ENCODE measurements at places on chromosomes 1 and 21. TPM values are rescaled to one million over a fixed set of nuclear protein-coding genes. Genes with fewer than 3 reads are reported as not detected.

GRCh38 chr1:38328278-38329035, 281.9 kb upstream of the POU3F1 start:
- H3K27me3 ChIP-seq, result no peaks in the 10 kb centered on the region
- H3K4me3 ChIP-seq, result no peak overlapping the region
- H3K4me1 ChIP-seq, result no peaks in the 10 kb centered on the region
- no peak overlapping the region for H3K27ac ChIP-seq
- H3K36me3 ChIP-seq, result no peaks in the 10 kb centered on the region

DNA sequence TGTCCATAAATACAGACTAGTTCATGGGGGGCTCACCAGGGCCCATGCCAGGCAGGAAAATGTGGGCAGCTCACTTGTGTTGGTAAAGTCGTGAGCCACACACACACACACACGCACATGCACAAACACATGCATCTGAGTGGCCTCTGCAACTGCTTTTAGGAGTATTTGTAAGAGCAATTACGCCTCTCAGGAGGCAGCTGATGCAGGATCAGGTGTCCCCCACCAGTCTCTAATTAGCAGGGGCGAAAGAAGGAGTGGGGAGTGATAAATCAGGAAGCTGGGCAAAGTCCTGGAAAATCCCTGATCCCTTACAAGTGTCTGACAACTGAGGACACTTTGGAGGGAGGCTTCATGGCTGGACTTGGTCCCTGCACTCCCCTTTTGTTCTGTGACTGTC, 5.7 kb upstream of the IVL start:
- no peaks in the 10 kb centered on the region for H3K27me3 ChIP-seq
- no peak overlapping the region for H3K27ac ChIP-seq
- no peaks in the 10 kb centered on the region for H3K4me1 ChIP-seq
- H3K4me3 ChIP-seq, result no peak overlapping the region

FCRL6 gene
- total RNA-seq, result not detected

DNA sequence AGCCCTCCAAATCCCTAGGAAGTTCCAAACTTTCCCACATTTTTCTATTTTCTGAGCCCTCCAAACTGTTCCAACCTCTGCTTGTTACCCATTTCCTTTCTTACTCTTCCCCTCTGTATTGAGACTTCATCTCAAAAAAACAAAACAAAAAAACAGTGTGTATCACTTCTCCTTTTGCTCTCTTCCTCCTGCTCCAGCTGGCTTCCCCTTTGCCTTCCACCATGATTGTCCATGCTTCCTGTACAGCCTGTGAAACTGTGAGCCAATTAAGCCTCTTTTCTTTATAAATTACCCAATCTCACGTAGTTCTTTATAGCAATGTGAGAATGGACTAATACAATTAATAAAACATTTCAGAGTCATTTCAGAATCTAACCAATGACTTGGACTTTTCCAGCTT, 69.6 kb upstream of the KRTAP19-8 start:
- H3K27me3 ChIP-seq, result no peaks in the 10 kb centered on the region
- H3K27ac ChIP-seq, result no peak overlapping the region
- H3K4me1 ChIP-seq, result peaks cover 5% of the 10 kb centered on the region
- no peaks in the 10 kb centered on the region for H3K36me3 ChIP-seq
- no peak for DNase-seq

- H3K4me3 ChIP-seq, result no peak overlapping the region
- H3K27me3 ChIP-seq, result no peaks in the 10 kb centered on the region
- no peak for DNase-seq
- no peaks in the 10 kb centered on the region for H3K4me1 ChIP-seq
- H3K36me3 ChIP-seq, result no peaks in the 10 kb centered on the region
- no peak overlapping the region for H3K27ac ChIP-seq
Observed at GRCh38 chr21:45468051-45468970, 63.3 kb downstream of the COL18A1 start.

DNA sequence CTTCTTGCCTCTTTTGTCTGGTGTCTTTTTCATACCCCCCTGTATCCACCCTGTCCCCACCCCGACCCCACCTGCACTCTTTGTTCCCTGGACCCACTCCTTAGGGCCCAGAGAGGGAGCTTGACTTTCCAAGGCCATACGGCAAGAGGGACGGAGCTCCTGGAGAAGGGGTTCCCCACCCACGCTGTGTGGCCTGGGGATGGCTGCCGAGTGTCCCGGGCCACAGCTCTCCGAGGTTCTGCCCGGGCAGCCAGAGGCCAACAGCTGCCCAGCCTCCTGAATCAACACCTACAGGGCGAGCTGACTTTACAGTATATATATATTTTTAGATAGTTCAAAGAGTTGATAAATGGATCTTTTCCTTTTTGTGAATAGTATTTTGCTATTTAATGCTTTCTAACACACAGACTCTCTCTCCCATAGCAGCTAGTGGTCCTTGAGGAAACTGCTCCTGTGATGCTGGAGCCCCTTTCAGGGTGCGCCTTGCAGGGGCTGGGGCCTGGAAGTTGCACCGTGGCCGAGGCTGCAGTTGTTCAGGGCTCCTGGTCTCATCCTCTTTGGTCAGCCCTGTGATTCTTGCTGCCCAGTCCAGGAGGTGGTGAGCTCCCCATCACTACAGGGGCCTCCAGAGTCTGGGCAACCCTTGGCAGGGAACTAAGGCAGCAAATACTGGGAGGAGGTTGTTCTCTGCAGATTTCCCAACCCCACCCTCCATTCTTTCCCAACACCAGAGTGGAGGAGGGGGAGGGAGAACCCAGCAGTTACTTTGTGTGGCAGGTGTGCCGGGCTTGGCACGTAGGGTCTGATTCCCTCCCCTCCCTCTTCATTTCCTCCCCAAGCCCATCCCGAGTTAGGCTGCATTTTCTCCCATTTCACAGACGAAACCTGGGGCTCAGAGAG, 321.6 kb downstream of the PTPRU start:
- DNase-seq, result no peak
- H3K27me3 ChIP-seq, result no peaks in the 10 kb centered on the region
- H3K27ac ChIP-seq, result no peak overlapping the region
- H3K4me3 ChIP-seq, result no peak overlapping the region
- H3K36me3 ChIP-seq, result no peaks in the 10 kb centered on the region
- no peaks in the 10 kb centered on the region for H3K4me1 ChIP-seq

NBPF10 gene
- 0.31 TPM for total RNA-seq

DNA sequence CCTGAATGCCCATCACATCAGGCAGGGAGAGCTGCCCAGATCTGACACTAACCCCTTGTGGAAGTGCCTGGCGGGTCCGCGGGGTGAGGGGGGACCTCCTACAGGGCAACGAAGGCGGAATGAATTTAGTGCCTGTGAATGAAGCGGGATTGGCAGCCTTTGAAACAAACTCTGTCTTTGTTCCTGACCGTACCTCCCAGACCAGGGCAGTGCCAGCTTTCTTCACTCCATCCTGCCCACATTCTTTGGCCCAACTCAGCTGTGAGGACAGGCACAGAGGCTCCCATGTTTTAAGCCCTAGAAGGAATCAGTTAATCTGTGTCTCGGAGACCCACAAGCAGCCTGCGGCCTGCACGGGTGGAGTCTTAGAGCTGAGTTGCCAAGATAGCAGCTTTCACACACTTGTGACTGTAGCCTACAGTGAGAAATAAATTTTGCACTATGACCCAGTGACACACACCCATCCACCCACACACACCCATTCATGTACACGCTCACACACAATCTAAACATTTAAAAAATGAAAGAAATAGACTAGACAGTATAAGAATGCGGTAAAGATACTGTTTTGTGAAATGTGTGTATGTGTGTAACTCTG, 60.1 kb upstream of the USP24 start:
- H3K27me3 ChIP-seq, result no peaks in the 10 kb centered on the region
- peak; percentile 48 for DNase-seq
- no peaks in the 10 kb centered on the region for H3K36me3 ChIP-seq

- no peaks in the 10 kb centered on the region for H3K36me3 ChIP-seq
- H3K27me3 ChIP-seq, result no peaks in the 10 kb centered on the region
- H3K4me1 ChIP-seq, result no peaks in the 10 kb centered on the region
- DNase-seq, result no peak
- H3K4me3 ChIP-seq, result no peak overlapping the region
Observed at GRCh38 chr1:94723894-94724293, 96.3 kb upstream of the SLC44A3 start.

- H3K36me3 ChIP-seq, result no peaks in the 10 kb centered on the region
- no peak overlapping the region for H3K4me3 ChIP-seq
- no peak overlapping the region for H3K27ac ChIP-seq
- peaks cover 9% of the 10 kb centered on the region for H3K27me3 ChIP-seq
- H3K4me1 ChIP-seq, result peaks cover 6% of the 10 kb centered on the region
Observed at GRCh38 chr1:36085126-36085525, 1.2 kb downstream of the TEKT2 start.

- H3K36me3 ChIP-seq, result no peaks in the 10 kb centered on the region
- no peak overlapping the region for H3K27ac ChIP-seq
- H3K4me1 ChIP-seq, result no peaks in the 10 kb centered on the region
- no peak overlapping the region for H3K4me3 ChIP-seq
- peak; percentile 73 for DNase-seq
- no peaks in the 10 kb centered on the region for H3K27me3 ChIP-seq
Observed at GRCh38 chr1:186304982-186305949, 69.8 kb downstream of the TPR start.

- no peak overlapping the region for H3K27ac ChIP-seq
- H3K27me3 ChIP-seq, result no peaks in the 10 kb centered on the region
- no peaks in the 10 kb centered on the region for H3K4me1 ChIP-seq
- H3K36me3 ChIP-seq, result peaks cover 68% of the 10 kb centered on the region
Observed at GRCh38 chr1:154584267-154584994, 16.9 kb downstream of the CHRNB2 start.
